Liver (tissue), 10 donors: ENCODE measurements at places on chromosomes 2 and 18. TPM values are rescaled to one million over a fixed set of nuclear protein-coding genes. Genes with fewer than 3 reads are reported as not detected.

TRIM54 gene
- not detected for total RNA-seq

ALK gene
- total RNA-seq = under 0.01 TPM

MAL gene
- total RNA-seq = not detected

TNFAIP6 gene
- 0.28 TPM for total RNA-seq

DNA sequence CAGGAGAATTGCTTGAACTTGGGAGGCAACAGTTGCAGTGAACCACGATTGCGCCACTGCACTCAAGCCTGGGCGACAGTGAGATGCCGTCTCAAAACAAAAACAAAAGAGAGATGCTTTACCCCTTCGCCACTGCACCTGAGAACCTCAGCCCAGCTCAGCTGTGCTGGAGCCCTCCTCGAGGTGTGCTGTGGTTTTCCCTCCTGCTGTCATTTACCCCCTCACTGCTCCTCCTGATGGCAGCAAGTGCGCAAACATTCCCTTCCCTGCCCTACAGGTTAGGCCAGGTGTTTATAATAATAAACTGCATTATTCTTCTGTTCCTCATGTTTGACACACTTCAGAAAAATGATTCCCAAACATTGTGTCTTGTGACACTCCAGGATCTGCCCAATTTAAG is 8.4 kb downstream of the FBXO36 start:
- H3K4me3 ChIP-seq = no peak overlapping the region
- no peak overlapping the region for H3K27ac ChIP-seq
- no peaks in the 10 kb centered on the region for H3K4me1 ChIP-seq
- H3K27me3 ChIP-seq = no peaks in the 10 kb centered on the region
- H3K36me3 ChIP-seq = no peaks in the 10 kb centered on the region

- peaks cover 12% of the 10 kb centered on the region for H3K36me3 ChIP-seq
- no peaks in the 10 kb centered on the region for H3K27me3 ChIP-seq
- no peak for DNase-seq
- H3K4me1 ChIP-seq = no peaks in the 10 kb centered on the region
- no peak overlapping the region for H3K27ac ChIP-seq
Observed at GRCh38 chr2:239161711-239162140, 239.1 kb downstream of the HDAC4 start.

GRCh38 chr2:183390109-183390508 is 265.9 kb downstream of the NUP35 start:
- H3K4me3 ChIP-seq = no peak overlapping the region
- no peaks in the 10 kb centered on the region for H3K27me3 ChIP-seq
- H3K4me1 ChIP-seq = no peaks in the 10 kb centered on the region

- DNase-seq = no peak
- no peaks in the 10 kb centered on the region for H3K4me1 ChIP-seq
- H3K27me3 ChIP-seq = no peaks in the 10 kb centered on the region
- no peak overlapping the region for H3K4me3 ChIP-seq
- H3K27ac ChIP-seq = no peak overlapping the region
Observed at GRCh38 chr18:5604778-5605177, 61.0 kb upstream of the EPB41L3 start.

- H3K27ac ChIP-seq = no peak overlapping the region
- no peaks in the 10 kb centered on the region for H3K36me3 ChIP-seq
- H3K4me3 ChIP-seq = no peak overlapping the region
- no peaks in the 10 kb centered on the region for H3K27me3 ChIP-seq
- DNase-seq = no peak
Observed at GRCh38 chr2:110664135-110664534, 13.7 kb downstream of the BUB1 start.

- no peak for DNase-seq
- H3K27me3 ChIP-seq = peaks cover 9% of the 10 kb centered on the region
- no peak overlapping the region for H3K27ac ChIP-seq
- H3K36me3 ChIP-seq = peaks cover 3% of the 10 kb centered on the region
- H3K4me1 ChIP-seq = peaks cover 24% of the 10 kb centered on the region
Observed at GRCh38 chr2:161415034-161415986, 787 bp upstream of the TBR1 start.

DNA sequence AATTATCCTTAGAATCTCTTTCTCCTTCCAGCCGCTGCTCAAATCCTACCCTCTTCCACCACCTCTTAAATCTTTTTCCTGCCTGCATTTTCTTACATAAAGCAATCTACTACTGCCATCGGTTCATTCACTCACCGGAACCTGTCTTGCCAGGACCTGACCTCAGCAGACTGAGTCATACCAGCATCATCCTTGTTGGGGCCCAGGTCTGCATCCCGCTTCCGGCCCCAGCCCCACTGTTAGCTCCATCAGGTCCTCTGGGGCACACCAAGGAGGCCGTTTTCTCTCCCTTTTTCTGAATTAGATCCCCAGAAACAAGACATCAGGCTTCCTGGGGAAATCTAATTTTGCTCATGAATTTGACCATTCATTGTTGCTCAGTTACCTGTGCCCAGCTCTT is 42.7 kb upstream of the TGFA start:
- H3K36me3 ChIP-seq = no peaks in the 10 kb centered on the region
- H3K27me3 ChIP-seq = peaks cover 3% of the 10 kb centered on the region
- DNase-seq = no peak
- no peaks in the 10 kb centered on the region for H3K4me1 ChIP-seq
- H3K27ac ChIP-seq = no peak overlapping the region

DNA sequence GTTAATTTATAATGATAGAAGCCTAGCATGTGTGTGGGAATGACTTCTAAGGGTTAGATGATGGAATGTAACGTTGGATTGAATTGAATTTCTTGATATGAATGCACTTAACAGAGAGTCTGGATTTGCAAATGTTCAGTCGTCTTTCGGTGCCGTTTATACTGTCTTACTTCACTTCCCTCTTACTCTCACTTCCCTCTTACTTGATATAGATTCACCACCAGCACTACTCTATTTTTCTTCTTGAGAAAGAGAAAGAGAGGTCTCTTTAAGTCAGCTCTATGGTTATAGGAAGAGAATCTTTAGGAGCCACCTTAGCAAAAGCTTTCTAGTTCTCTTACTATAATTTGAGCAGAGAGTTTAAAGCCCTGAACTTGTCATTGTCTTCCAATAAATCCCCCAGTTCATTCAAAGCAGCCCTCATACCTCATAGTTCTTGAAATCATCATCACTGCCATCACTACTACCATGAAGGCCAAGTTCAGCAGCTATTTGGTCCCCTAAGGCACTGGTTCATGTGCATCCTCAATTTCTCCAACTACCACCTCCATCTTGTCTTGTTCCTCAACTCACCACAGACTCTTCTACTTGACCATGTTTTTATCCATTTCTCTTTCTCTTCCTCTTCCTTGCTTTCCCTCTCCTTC is 501.7 kb upstream of the TCF4 start:
- DNase-seq = no peak
- H3K4me3 ChIP-seq = no peak overlapping the region
- no peaks in the 10 kb centered on the region for H3K27me3 ChIP-seq
- no peak overlapping the region for H3K27ac ChIP-seq

DNA sequence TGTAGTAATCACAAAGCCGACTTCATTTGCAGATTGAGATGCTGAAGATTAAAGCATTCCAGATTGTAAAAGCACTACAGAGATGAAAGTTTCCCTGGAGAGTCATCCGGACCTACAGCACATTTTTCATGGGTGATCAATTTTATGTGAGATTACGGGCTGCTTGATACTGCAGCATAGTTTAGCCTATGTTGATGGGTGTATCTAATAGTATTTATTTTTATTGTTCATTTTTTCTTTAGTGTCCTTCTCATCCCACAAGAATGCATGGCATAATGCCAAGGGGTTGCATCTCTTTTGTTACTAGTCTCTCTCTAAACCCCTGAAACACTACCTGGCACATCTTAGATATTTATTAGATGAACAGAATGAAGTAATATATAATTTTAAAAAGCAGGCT is 240.4 kb downstream of the MBD2 start:
- H3K27ac ChIP-seq = no peak overlapping the region
- DNase-seq = no peak
- H3K4me3 ChIP-seq = no peak overlapping the region

DNA sequence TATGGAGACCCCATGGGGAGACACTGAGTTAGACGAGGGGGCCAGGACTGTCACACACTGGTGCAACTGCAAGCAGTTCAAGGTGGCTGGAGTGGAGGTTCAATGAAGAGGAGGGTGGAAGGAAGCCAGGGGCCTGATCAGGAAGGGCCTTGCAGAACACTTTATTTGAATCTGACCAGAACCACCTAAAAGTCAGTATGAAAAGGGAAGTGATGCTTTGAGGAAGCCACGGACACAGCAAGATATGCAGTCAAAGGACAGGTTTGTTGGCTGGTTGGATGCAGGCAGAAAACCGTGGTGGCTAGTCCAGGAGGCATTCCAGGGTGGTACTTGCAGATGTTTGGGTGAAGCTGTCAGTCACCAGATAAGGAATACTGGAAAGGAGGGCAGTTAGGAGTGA is 3.5 kb upstream of the FAM124B start:
- no peak overlapping the region for H3K4me3 ChIP-seq
- H3K4me1 ChIP-seq = peaks cover 14% of the 10 kb centered on the region
- H3K27me3 ChIP-seq = no peaks in the 10 kb centered on the region

GRCh38 chr2:3604207-3604877 is 9.4 kb downstream of the COLEC11 start:
- H3K27ac ChIP-seq = peak overlapping the region; percentile 49
- no peak overlapping the region for H3K4me3 ChIP-seq
- peaks cover 37% of the 10 kb centered on the region for H3K4me1 ChIP-seq
- H3K36me3 ChIP-seq = no peaks in the 10 kb centered on the region

DNA sequence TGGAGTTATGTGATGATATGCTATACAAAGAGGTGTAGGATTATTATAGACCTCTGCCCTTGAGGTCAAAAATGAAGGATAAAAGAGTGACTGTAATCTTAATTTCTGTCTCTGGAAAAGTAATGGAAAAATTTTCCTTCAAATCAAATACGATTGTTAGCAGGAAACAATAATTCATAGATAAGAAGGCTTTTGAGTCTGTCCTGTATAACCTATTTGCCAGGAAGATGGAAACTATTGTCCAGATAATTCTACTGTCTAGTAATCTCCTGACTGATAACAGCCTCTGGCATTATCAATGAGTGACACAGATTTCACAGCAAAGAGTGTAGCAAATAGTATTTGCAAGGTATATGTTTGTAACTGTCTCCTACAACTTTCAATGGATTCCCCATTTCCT is 307.8 kb downstream of the MTX2 start:
- no peaks in the 10 kb centered on the region for H3K4me1 ChIP-seq
- no peak for DNase-seq
- no peaks in the 10 kb centered on the region for H3K36me3 ChIP-seq
- H3K4me3 ChIP-seq = no peak overlapping the region
- H3K27me3 ChIP-seq = no peaks in the 10 kb centered on the region

DNA sequence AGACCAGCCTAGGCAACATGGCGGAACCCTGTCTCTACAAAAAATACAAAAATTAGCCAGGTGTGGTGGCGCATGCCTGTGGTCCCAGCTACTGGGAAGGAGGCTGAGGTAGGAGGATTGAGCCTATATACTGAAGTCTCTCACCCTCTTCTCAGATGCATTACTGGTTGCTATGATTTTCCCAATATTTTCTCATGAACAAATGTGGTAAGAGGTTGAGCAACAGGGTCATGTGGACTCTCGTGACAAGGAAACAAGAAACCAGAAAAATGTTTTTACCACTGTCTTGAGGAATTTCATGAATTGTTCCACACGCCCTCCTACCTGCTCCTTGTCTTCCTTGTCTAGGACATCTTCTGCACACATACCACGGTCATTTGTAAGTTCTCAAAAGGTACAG is 12.4 kb downstream of the LMAN2L start:
- no peaks in the 10 kb centered on the region for H3K27me3 ChIP-seq
- no peak overlapping the region for H3K4me3 ChIP-seq
- H3K36me3 ChIP-seq = peaks cover 38% of the 10 kb centered on the region
- H3K4me1 ChIP-seq = no peaks in the 10 kb centered on the region
